AML-193 (cell line): ENCODE measurements at places on chromosomes 2 and 18.

DNA sequence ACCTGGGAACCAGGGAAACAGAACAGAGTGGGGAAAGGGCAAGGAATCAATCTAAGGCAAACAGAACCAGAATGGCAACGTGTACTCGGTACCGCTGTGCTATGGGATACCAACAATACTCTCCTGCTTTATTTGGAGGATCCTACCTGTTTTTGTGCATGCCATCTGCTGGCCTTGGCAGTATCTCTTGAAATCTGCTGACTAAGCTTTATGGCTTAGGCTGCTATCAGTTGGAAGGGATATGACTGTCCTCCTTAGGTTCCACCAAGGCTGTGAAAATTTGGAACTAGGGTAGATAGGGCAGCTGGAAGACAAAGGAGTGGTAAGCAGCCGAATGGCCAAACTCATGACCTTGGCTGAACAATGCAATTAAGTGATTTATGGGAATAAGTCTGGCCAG, 71.3 kb upstream of the LYPD6 start:
- DNase-seq = no peak

- DNase-seq = no peak
Observed at GRCh38 chr2:100380681-100381080, 36.8 kb downstream of the CHST10 start.

DNA sequence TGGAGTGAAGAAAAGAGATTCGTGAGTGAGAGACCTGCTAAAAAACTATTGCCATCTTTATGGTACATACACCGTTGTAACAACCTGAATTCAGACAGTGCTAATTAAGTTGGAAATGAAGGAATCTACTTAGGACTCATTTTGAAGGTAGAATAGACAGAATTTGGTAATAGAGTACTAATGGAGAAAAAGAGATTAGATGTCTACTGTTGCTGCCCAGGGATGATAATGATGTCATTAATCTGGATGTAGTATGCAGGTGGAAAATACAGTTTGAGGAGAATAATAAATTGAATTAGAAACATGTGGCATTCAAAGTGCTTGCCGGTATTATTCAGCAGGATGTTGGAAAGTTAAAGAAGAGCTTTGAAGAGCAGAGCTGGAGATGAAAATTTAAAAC, 44.7 kb downstream of the DIS3L2 start:
- no peak for DNase-seq

- no peak for DNase-seq
Observed at GRCh38 chr2:18110222-18110621, 231.8 kb downstream of the KCNS3 start.

- no peak for DNase-seq
Observed at GRCh38 chr2:240997141-240997855, 1.1 kb upstream of the SNED1 start.

DNA sequence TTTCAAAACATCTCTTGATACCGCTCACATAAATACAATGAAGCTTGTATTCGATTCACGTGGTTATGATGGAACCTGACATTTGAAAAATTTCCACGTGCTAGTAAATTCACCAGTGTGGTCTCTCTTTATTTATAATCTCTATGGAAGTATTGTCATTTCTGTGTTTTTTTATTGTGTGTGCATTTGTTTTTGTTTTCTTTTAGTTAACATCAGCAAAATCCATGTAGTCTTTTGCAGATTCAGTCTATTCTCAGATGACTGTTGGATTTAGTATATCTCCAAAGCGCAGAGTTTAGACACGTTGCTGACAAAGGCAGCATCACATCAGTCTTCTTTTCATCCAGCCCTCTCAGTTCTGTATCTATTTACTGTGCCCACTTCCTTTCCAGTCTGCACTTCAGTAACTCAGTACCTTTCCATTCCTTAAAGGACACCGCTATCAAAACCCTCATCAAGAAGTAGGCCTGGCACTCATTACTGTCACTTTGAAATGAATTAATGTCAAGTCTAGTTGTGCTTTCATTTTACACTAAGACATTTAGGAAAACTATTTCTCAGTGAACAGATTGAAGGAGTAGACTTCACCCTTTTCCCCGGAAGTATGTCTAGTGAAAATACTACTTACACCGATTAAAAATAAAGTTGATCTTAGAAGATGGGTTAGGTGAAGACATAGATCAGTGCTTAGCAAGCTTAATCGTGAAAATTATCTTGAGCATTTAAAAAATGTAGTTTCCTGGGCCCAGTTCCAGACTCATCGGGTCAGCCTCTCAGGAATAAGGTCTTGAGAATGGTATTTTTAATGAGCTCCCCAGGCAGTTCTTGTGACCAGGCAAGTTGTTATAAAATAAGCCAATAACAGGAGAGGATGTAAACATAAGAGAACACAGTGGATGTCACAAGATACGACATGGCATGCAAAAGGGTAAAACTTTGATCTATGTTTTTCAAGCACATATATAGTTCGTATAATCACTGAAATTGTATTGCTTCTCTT, 506.8 kb upstream of the ZEB2 start:
- DNase-seq = no peak

- no peak for DNase-seq
Observed at GRCh38 chr2:100655936-100656534, 93.2 kb downstream of the PDCL3 start.

GRCh38 chr2:69306822-69307578, 80.0 kb downstream of the GFPT1 start:
- DNase-seq = peak; percentile 52

DNA sequence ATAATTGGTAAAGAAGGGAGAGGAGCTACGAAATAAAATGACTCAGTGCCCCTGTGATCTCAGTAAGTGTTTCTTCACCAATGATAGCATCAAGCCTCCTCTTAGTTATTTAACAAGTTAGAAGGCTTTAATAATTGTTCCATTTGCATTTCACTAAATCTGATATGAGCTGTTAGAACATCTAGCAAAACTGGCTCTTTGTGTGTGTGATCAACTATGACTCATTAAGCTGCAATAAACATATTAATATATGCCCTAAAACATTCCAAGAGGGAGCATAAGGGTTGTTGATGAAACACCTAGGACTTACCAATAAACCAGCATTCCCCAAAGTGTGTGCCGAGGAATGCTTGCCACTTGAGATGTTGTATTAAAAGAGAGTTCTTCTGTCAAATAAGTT, 115.2 kb downstream of the OSBPL6 start:
- DNase-seq = no peak

GRCh38 chr2:100224988-100225710, 82.8 kb upstream of the AFF3 start:
- DNase-seq = no peak

DNA sequence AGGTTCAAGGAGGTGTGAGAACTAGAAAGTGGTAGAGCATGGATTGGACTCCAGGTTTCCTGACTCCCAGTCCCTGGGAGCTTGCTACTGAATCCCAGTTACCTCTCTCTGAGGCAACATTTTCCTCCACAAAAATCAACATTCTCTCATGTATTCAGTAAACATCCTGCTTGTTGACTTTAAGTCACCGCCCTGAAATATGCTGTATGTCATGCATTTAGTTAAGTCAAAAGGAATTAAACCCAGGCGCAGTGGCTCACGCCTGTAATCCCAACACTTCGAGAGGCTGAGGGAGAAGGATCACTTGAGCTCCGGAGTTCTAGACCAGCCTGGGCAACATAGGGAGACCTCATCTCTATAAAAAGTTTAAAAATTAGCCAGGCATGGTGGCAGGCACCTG, 3.8 kb downstream of the MATN3 start:
- no peak for DNase-seq

DNA sequence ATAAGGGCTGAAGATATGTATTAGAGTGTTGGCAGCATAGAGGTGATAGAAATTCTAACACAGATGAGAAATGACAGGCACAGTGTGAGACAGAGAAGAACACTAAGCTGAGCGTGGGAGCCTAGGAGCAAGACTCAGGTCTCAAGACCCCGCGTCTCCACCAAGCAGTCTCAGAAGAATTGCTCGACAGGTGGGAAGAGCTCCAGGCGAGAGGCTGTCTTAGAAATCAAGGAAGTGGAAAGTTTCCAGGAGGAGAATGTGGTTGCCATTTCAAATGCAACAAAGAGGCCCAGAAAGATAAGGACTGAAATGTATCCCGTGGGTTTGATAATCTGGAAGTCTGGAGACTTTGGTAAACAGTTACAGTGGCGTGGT, 31.5 kb upstream of the CAB39 start:
- DNase-seq = no peak

GRCh38 chr2:146544701-146545100, 1300.1 kb upstream of the ACVR2A start:
- DNase-seq = no peak

GRCh38 chr2:54559006-54559445, 102.9 kb downstream of the SPTBN1 start:
- DNase-seq = no peak

DNA sequence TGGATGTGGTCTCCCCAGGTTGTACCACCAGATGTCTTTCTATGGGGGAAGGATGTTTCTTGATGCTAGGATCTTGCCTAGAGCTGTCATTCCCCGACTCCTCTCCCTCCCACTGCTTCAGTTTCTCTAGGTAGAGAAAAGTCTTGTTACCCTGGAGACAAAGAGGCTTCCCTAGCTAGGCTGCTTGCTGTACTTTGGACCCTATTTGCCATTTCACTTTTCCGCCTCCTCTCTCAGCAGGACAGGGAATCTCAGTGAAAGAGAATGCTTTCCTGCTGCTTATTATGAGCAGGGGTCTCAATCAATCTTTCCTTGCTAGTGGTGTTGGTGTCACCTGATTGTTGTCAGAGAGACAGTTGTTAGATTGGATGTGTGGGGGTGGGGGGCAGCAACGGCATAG, 818.8 kb upstream of the GYPC start:
- DNase-seq = no peak

- DNase-seq = no peak
Observed at GRCh38 chr2:181042706-181043105, 62.3 kb downstream of the UBE2E3 start.

DNA sequence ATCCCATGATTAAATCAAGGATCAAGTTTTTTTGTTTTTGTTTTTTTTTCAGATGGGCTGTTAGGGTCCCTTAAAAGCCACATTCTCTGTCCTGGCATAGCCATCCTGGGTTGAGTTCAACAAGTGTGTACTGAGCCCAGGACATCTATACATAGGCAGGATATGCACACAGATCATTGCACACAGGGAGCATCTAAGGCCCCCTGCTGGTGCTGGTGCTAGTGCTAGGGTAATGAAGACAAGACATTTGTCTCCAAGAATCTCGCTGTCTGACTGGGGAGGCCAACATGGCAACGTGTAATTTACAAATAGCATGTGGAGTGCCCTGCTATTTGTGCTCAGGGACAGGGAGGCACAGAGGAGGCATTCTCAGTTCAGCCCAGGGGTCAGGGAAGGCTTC, 124.5 kb downstream of the VAPA start:
- DNase-seq = no peak

DNA sequence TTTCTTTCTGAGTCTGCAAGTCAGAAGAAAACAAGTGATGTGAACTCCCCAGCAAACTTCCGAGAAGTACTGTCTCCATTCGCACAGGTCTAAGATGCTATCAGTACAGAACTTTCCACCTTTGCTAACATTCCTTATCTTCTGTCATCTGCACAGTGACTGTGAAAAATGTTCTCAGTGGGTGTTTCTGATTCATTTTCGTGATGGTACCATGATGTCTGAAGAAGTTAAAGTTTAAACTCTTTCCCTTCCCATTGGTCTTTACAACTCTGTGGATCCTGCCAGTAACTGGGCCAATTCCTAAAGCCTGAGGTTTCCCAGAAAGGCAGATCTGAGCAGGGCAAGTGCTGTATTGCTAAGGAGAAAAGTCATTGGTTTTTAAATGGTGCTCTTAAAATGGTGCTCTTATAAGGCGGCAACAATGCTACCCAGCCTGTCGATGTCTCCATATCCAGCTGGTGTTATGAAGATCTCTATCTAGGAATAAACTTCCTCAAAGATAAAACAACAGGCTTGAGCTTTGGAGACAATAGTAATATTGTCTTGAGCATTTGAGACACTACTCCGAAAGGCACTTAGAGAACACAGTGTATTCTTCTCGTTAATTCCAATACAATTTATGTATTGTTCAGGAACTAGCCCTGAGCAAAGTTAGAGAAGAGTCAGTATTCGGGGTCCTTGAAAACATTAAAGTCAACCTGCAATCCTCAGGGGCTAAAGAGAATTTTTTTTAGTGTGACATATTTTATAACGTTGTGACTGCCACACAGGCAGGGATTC, 232.3 kb downstream of the OSR1 start:
- DNase-seq = no peak
